ENCODE measurements at places on chromosomes 3 and 15.

DNA sequence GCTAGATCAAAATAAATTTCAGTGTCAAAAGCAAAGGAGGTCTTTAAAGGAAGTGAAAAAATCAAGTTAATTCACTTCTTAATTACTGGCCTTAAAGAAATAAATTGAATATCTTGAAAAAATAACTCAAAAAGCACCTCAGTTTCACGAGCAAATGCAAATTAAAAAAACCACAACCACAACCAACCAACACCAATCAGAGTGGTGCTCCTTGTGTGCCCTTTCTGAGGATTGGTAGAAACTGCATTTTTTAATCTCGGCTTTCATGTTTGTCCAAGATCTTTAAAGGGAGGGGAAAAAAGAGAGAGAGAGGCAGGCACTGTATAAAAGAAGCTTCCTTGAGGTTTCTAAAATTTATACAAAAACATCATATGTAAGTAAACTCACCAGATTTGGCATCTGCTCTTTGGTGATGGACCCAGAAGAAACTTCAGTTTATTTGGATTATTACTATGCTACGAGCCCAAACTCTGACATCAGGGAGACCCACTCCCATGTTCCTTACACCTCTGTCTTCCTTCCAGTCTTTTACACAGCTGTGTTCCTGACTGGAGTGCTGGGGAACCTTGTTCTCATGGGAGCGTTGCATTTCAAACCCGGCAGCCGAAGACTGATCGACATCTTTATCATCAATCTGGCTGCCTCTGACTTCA, at the start of gene GPR15:
Gene GPR15 (plus strand): TSS at position 357 of the 653 bp plus-strand sequence. CDS start 56 bp downstream, at position 413.
- H3K27ac ChIP-seq = no peak within 1 kb of the TSS
- no peak for DNase-seq
- H3K36me3 ChIP-seq = no peaks in the 10 kb centered on the region
- H3K4me1 ChIP-seq = no peaks in the 10 kb centered on the region
- no peak within 1 kb of the TSS for H3K4me3 ChIP-seq

GRCh38 chr3:9450126-9450525, 52.7 kb downstream of the SETD5 start:
- H3K27ac ChIP-seq = no peak overlapping the region
- DNase-seq = no peak
- H3K27me3 ChIP-seq = no peaks in the 10 kb centered on the region
- no peak overlapping the region for H3K4me3 ChIP-seq

DNA sequence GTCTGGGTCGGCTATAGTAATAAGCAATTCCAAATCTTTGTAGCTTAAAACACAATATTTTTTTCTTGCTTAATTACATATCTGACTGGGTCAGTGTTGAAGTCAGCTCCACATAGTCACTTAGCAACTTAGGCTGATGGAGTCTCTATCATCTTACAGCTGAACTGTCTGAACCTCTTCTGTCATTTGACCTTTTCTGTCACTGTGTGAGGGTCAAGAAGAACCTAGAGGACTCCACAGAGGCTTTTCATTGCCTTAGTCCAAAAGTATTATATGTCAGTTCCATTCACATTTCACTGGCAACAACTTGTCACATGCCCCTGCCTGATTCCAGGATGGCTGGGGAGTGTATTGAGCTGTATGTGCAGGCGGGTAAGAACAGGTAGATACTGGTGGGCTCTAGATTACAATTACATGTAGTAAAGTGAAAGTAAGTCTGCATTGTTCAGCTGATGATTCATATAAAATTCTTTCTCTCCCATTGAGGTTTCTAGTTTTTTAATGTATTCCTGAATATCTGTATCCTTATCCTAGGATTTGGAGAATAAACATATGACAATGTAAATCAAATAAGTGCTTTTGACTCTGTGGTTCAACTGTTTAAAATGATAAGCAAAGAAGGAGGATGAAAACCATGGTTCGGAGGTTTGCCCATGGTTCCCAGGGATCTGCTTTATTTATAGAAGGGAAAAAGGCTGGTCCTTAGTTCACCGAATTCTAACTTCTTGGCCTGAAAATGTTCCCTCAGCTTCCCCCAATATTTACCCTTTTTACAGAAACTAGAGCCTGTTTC, 5.8 kb upstream of the ARPP21 start:
- no peak overlapping the region for H3K4me3 ChIP-seq
- no peaks in the 10 kb centered on the region for H3K27me3 ChIP-seq
- H3K4me1 ChIP-seq = no peaks in the 10 kb centered on the region
- no peak overlapping the region for H3K27ac ChIP-seq
- no peaks in the 10 kb centered on the region for H3K36me3 ChIP-seq

DNA sequence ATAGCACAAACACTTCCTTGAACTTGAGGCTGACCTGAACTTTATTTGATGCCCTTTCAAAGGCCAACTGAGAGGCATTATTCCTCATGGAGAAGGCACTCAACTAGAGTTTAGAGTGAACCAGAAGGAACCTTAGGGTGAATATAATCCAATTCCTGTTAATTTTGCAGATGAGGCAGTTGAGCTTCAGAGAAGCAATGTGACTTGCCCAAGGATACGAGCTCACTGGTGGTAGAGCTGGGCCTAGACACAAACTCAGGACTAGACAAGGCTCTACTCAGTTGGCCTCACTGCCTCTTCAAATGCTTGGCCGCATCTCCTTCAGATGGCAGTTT, 172.7 kb upstream of the ADAMTS9 start:
- no peaks in the 10 kb centered on the region for H3K27me3 ChIP-seq
- no peak overlapping the region for H3K4me3 ChIP-seq
- H3K27ac ChIP-seq = no peak overlapping the region
- DNase-seq = no peak
- no peaks in the 10 kb centered on the region for H3K36me3 ChIP-seq
- no peaks in the 10 kb centered on the region for H3K4me1 ChIP-seq

DNA sequence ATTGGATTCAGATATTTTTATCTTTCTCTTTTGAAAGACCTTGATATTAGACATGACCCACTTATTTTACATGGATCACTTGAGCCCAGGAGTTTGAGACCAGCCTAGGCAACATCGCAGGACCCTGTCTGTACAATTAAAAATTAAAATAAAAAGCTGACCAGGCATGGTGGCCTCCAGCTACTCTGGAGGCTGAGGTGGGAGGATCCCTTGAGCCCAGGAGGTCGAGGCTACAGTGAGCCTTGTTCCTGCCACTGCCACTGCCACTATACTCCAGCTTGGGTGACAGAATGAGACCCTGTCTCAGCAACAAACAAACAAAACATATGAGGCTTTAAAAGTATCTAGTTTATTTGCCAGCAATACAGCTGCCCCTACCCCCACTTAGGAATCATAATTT, 1.6 kb downstream of the RNF7 start:
- DNase-seq = no peak
- H3K27me3 ChIP-seq = no peaks in the 10 kb centered on the region
- no peak overlapping the region for H3K27ac ChIP-seq
- peaks cover 23% of the 10 kb centered on the region for H3K36me3 ChIP-seq

DNA sequence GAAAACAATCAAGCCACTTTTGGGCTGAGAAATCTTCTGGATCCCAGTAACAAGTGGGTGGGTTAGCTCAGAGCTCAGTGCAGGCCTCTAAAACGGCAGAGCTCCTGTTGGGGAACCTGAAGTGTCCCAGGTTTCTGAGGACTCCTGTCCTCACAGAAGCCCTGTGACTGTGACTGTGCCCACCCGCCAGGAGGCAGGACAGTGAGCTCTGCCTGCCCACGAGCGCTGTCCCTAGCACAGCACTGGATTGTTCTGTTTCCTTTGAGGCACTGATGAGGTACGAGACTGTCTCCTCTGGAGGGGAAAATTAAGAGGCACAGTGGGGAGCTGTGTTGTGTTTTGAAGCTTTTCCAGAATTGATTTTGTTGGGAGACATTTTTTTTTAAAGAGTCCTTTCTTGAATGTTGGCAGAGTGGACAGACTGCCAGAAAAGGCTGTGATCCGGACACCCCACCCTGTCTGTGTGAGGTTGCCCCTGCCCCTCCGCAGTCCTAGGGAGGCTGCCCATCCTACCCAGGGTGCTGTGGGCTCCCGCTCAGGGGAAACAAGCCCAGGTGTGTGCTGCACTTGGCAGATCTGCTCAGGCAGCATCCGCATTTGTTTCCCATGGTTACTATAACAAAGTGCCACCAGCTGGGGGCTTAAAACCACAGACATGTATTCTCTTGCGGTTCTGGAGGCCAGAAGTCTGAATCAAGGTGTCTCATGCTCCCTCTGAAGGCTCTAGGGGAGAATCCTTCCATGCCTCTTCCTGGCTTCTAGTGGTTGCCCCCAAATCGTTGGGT, 66.6 kb upstream of the LARS2 start:
- no peaks in the 10 kb centered on the region for H3K4me1 ChIP-seq
- H3K27ac ChIP-seq = no peak overlapping the region
- no peaks in the 10 kb centered on the region for H3K36me3 ChIP-seq
- no peaks in the 10 kb centered on the region for H3K27me3 ChIP-seq
- DNase-seq = peak; percentile 55

- no peak overlapping the region for H3K4me3 ChIP-seq
- peaks cover 19% of the 10 kb centered on the region for H3K4me1 ChIP-seq
- DNase-seq = no peak
- no peaks in the 10 kb centered on the region for H3K36me3 ChIP-seq
These were observed 43.9 kb downstream of the NR1I2 start for GRCh38 chr3:119825820-119826219.

- H3K36me3 ChIP-seq = peaks cover 17% of the 10 kb centered on the region
- H3K27me3 ChIP-seq = no peaks in the 10 kb centered on the region
- no peak for DNase-seq
- no peak overlapping the region for H3K4me3 ChIP-seq
- no peak overlapping the region for H3K27ac ChIP-seq
These were observed 18.8 kb downstream of the STX19 start for GRCh38 chr3:94009608-94010007.

DNA sequence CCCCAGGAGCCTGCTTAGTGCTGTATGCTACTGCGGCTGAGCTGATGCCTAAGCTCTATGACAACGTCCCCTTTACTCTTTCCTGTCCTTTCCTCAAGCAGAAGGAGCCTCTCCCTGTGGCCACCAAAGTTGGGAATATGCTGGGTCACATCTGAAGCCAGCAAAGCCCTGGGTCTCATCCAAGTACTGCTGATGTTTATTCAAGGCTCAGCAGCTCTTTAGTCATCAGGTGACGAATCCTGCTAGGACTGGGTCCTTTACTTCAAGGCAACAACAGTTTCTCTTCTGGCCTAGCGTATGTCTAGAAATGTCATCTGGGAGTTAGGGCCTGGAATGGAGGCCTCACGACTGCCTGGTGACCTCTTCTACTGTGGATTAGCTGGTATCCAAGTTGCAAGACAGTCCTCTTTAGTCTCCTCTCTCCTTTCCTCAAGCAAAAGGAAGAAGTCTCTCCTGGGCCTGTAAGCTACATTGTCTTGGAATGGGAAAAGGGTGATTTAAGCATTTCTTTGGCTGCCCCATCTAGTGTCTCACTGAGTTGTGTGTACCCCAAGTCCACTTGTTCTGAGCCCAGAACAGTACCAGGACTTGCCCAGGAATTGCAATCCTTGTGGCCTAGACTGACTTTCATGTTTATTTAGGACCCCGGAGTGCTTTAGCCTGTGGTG, 63.9 kb downstream of the TNFAIP8L3 start:
- no peak overlapping the region for H3K4me3 ChIP-seq
- no peaks in the 10 kb centered on the region for H3K36me3 ChIP-seq
- DNase-seq = no peak
- H3K27me3 ChIP-seq = no peaks in the 10 kb centered on the region
- H3K27ac ChIP-seq = no peak overlapping the region
- no peaks in the 10 kb centered on the region for H3K4me1 ChIP-seq

GRCh38 chr3:131009698-131010097, 16.9 kb downstream of the ASTE1 start:
- no peaks in the 10 kb centered on the region for H3K27me3 ChIP-seq
- H3K36me3 ChIP-seq = peaks cover 61% of the 10 kb centered on the region

- H3K36me3 ChIP-seq = no peaks in the 10 kb centered on the region
- peak overlapping the region; percentile 57 for H3K4me3 ChIP-seq
- no peak overlapping the region for H3K27ac ChIP-seq
- no peak for DNase-seq
- peaks cover 8% of the 10 kb centered on the region for H3K4me1 ChIP-seq
These were observed 119.9 kb downstream of the LMLN start for GRCh38 chr3:198079771-198080520.

DNA sequence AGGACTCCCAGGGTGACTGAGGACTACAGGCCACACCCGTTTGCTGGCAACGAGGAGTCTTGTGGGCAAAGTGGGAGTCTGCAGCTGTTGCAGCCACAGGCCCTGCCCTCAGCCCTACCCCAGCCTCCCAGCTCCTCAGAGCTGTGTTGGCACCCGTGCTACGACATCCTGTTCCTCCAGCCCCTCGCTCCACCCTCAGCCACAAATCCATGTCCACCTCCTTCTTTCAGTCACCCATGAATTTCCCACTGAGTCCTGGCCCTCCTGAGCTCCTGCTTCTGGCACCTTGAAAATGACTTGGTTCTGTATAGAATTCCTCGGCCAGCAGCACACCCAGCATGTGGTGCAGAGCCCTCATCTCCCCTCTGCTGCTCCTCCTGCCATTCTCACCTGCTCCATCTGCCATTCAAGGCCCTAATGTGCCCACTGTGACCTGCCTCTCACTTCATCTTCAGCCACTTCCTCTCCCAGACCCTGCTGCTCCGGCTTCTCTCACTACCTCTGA, 20.9 kb upstream of the VILL start:
- no peak overlapping the region for H3K4me3 ChIP-seq
- no peaks in the 10 kb centered on the region for H3K36me3 ChIP-seq
- H3K27me3 ChIP-seq = no peaks in the 10 kb centered on the region
- no peaks in the 10 kb centered on the region for H3K4me1 ChIP-seq

- H3K27ac ChIP-seq = peak overlapping the region; percentile 51
- H3K4me3 ChIP-seq = no peak overlapping the region
- H3K4me1 ChIP-seq = peaks cover 36% of the 10 kb centered on the region
- no peaks in the 10 kb centered on the region for H3K27me3 ChIP-seq
- H3K36me3 ChIP-seq = no peaks in the 10 kb centered on the region
These were observed 3.3 kb upstream of the UBL7 start for GRCh38 chr15:74464216-74464615.

DNA sequence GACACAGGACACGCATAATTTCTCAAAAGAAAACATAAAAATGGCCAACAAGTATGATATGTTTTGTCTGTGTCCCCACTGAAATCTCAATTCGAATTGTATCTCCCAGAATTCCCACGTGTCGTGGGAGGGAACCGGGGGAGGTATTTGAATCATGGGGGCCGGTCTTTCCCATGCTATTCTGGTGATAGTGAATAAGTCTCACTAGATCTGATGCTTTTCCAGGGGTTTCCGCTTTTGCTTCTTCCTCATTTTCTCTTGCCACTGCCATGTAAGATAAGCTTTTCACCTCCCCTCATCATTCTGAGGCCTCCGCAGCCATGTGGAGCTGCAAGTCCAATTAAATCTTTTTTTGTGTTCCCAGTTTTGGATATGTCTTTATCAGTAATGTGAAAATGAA, 12.1 kb upstream of the POU1F1 start:
- H3K27me3 ChIP-seq = no peaks in the 10 kb centered on the region
- no peaks in the 10 kb centered on the region for H3K36me3 ChIP-seq
- H3K4me3 ChIP-seq = no peak overlapping the region

DNA sequence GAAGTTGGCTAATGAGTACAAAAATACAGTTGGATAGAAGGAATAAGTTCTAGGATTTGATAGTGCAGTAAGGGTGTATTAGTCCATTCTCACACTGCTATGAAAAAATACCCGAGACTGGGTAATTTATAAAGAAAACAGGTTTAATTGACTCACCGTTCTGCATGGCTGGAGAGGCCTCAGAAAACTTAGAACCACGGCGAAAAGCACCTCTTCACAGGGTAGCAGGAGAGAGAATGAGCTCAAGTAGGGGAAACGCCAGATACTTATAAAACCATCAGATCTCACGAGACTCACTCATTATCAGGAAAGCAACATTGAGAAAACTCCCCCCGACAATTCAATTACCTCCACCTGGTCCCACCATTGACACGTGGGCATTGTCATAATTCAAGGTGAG, 483.3 kb downstream of the TUSC7 start:
- no peak for DNase-seq
- no peaks in the 10 kb centered on the region for H3K27me3 ChIP-seq
- no peak overlapping the region for H3K4me3 ChIP-seq

Data from Karpas-422 (cell line).